ENCODE measurements at places on chromosomes 7 and 10.
A peak's percentile ranks its signal among the peaks of the same experiment; 100 is the strongest.

DNA sequence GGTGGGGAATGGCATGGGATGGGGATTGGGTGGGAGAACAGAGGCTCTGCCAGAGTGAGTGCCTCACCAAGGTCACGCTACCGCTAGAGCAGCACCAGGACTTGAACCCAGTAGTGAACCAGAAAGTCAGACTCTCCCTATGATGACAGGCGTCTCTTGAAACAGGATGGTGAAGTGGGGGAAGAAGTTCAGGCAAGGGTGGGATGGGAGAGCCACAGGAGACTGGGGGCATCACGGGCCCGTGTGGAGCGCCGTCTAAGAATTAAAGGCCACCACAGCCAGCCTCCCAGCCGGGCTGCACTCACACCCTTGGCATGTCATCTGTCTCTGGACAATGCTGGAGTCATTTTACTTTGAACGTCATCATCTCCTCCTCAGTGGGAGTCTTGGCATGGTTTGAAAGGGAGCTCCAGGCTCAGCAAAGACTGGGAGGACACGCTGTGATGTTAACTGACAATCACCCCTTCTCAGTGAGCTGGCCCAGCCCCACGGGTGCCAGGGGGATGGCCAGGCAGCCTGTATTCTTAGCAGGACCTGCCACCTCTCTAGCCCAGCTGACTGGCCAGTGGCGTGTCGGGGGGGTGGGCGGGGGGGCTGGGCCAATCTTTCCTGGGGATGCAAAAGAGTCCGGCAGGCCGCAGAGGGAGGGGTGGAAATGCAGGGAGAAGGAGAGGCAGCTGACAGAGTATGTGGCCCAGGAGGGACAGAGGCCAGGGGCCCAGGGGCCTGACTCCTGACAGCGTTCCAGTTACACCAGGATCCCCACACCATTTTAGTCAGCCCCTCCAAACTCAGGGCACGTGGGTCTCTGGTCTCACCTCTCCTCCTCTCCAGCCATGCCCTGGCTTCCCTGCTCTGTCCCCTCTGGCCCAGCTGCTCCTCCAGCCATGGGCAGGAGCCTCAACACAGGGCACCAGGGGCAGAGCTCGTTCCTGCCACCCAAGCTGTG, 96.2 kb downstream of the VOPP1 start:
- no peak for DNase-seq

- no peak for DNase-seq
Observed at GRCh38 chr7:1509226-1509625, 5.0 kb upstream of the INTS1 start.

DNA sequence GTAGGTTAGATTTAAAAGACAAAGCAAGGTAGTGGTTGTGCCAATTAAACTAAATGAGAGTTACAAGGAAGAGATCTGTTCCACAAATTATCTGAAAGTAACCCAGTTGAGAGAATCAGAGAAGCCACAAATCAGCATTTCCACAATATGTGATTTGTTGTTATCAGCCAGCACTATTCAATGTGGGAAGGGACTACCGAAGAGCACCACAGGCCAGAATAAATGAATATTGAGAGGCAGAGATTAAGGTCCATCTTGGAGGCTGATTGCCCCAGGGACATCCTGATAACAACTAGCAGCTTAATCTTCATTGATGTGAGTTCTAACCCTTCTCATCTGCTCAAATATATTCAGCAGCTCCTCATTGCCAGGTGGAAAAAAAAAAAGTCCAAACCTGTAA, 367.6 kb downstream of the MALRD1 start:
- no peak for DNase-seq

GRCh38 chr7:29196191-29196590, 1.6 kb downstream of the CHN2 start:
- no peak for DNase-seq

DNA sequence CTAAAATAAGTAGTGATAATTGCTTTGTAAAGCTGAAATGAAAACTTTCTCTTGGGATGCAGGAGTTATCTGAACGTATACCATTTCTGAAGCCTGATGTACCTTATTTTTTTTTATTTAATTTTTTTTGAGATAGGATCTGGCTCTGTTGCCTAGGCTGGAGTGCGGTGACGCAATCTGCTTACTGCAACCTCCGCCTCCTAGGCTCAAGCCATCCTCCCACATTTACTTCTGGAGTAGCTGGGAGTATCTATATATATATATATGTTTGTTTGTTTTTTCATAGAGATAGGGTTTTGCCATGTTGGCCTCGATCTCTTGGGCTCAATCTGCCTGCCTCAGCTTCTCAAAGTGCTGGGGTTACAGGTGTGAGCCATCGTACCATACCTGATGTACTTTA, 2.4 kb downstream of the PMPCB start:
- no peak for DNase-seq

DNA sequence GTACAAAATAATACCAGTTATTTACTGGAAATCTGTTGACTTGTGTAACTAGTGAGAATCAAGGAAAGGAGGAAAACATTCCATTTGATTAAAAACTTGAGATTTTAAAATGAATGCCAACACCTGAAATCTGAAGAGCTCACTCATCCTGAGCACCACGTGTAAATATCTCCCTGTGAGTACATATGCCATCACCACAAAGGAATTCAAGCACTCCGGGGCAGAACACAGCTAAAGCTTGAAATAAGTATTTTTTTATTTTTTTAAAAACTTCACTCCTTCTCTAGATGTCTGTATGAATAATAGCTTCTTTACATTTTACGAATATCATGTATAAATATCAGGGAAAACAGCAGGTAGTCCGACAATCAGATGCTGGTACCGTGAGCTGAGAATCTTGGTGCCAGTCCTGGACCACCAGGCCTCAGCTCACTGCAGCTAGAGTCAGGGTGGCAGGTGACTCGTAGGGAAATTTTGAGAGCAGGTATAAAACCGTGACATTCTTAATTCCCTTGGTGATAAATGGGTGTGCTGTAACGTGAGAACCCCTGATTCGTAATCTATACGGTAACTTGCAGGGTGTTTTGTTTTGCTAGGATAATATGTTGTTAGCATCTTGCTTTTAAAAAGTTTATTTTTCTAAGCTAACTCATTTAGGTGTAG, 12.7 kb downstream of the LMTK2 start:
- no peak for DNase-seq

DNA sequence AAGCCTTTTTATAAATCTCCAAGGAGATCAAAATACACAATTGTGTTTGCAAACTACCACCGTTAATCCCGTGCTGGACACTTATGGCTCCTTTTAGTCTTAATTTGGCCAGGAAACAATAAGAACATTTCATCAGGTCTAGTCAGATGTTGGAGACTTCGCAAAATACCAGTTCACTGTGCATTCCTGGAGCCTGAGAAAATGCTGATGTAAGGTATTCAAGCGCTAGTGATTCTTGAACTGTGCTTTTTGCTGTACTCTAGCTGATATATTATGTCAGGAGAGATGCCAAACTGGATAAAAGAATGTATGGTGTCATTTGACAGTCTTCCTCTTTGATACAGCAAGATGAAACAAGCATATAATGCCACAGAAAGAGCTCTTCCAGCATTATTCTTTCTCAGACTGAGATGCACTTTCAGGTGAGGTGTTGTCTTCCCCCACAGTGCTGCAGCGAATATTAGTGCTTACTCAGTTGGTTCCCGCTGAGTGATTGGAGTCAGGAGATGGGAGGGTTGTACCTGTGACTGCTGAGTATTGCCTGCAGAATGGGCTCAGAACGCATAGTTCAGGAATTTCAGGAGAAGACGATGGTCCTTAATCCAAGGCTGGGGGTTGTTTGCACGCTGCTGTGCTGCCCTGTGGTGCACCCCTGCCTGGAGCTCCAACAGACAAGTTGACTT, 59.2 kb downstream of the OGDH start:
- no peak for DNase-seq

DNA sequence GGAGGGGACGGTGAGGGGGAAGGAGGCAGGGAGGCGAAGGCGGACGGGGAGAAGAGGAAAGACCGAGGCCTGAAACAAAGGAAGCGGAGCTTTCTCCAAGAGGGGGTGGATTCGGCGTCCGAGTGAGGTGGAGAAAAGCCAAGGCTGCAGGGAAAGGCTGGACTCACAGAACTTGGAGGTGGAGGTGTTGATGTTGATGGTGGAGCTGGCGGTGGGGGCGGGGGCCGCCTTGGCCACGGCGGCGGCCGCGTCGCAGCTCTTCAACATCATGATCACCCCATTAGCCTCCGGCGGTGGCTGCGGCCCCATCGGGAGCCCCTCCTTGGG, 578 bp downstream of the CACUL1 start:
- no peak for DNase-seq

DNA sequence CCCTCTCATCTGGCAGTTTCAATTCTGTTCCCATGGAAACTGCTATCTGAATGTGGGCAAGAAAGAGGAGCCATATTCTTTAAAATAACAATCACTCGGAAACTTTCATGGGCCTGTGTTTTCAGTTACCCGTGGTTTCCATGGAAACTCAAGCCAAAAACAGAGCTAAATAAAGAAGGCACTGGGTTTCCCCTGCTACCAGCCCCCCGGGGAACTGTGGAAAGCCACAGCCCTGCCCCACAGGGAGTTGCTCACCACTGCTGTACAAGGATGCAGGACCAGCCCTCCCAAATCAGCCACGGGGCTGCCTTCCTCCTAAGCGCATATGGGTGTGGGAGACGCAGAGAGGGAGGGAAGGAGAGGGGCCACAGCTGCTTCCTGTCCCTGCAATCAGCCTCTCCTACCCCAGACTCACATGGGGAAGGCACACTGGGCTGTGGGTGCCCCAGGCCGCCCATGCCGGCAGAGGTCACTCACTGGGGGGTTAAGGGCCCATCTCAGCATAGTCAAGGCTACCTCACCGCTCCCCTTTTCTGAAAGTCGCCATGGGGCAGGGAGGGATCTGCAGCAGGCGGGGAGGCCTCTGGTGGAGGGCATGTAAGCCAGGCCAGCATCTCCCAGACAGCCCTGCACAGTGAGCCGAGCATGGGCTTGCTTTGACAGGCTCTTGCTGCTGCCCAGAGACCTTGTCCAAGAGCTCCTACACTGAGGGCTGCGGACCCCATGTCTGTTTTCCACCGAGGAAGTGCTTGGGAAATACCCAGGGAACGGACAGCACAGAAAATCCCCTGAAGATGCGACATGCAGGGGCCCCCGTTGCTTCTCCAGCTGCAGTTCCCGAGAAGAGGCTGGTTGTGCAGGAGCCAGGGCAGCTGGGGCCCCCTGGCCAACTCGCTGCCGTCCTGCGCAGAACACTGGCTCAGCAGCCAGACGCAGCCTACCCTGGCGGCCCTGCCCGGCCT, 157.3 kb upstream of the PPP2R2D start:
- DNase-seq: no peak

GRCh38 chr7:44163591-44163990, 22.5 kb upstream of the MYL7 start:
- peak; percentile 78 for DNase-seq

DNA sequence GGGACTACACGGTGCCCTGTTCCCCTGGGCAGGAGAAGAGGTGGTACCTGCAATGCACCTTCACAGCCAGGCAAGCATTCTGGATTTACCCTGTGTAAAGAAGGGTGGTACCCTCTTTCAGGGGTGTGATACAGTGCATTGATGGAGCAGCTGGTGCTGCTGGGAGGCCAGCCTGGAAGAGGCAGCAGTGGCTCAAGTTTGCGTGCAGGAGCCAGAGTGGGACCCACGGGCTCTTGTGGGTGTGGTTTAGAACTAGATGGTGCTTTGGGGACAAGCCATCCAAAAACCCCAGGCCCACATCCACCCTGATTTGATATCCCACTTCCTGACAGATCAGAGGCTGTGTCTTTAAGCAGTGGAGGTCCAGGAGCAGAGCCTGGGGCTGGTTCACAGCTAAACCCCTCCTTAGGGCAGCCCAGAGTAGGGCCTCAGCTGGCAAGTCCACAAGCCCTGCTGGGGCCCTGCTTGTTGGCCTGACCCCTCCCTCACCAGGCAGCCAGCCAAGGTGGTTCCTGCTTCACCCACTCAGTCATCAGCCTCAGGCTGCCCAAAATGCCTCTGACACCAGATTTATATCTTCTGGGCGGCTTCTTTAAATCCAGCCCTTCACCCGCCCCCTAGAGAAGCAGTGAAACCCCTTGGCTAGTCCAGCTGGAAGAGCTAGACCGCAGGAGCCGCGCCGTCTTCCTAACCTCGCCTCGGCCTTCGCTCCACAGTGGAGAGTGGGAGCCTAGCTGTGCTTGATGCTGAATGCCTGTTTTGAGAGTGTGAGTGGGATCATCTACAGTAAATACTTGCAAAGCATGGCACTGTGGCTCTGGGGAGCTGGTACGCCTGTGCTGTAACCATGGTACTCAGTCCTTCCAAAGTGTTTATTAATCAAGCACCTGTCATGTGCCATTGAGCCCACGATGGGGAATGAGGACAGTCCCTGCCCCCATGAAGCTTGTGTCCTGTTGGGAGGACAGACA, 1.4 kb upstream of the ASIC3 start:
- DNase-seq: no peak

GRCh38 chr10:131556897-131557495, 245.5 kb upstream of the TCERG1L start:
- no peak for DNase-seq

DNA sequence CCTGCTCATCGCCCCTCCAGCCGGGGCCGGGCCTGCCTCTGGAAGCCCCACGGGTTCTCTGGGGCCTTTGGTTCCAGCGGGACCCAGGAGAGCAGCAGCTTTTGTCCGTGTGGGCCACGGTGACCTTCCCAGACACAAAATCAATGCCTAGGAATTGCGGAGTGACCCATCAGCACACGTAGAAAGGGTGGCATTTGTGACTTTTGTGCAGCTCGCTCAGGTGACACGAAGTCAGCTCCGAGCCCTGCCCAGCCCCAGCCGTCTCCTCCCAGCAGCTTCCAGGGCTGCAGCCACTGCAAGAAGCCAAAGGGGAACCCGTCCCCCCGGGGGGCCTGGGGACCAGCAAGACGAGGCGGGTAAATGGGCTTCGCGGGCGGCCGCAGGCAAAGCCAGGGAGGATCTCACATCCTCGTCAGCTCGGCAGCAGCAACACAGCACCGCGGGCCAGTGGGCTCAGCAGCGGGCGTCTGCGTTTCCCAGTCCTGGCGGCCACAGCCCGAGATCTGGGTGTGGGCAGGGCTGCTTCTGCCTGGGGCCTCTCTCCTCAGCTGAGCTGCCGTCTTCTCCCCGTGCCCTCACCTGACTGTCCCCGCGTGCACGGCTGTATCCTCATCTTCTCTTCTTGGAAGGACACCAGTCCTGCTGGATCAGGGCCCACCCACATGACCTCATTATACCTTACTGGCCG, 88.5 kb downstream of the PAXIP1 start:
- DNase-seq: no peak

GRCh38 chr10:119231654-119232053, 24.3 kb downstream of the GRK5 start:
- DNase-seq: no peak

Measured in HS-27A (cell line).